Peyer's patch (tissue), 4 donors: ENCODE measurements at places on chromosomes 1 and 21. TPM values are rescaled to one million over a fixed set of nuclear protein-coding genes. Genes with fewer than 3 reads are reported as not detected.

The TMEM200B gene
- 2.8 TPM for total RNA-seq

The CLEC20A gene
- not detected for total RNA-seq

The ATP1A2 gene
- total RNA-seq = 2.3 TPM

The CCDC17 gene
- 5.0 TPM for total RNA-seq
